Stimulated activated CD8-positive, alpha-beta memory T cell treated with anti-CD3 and anti-CD28 coated beads, Interleukin-4, amount 100 ng/mL, for 24 hours (primary cell): ENCODE measurements at places on chromosomes 5 and 9.

- DNase-seq, result no peak
These were observed 7.6 kb upstream of the PRRC2B start for GRCh38 chr9:131386281-131386680.

DNA sequence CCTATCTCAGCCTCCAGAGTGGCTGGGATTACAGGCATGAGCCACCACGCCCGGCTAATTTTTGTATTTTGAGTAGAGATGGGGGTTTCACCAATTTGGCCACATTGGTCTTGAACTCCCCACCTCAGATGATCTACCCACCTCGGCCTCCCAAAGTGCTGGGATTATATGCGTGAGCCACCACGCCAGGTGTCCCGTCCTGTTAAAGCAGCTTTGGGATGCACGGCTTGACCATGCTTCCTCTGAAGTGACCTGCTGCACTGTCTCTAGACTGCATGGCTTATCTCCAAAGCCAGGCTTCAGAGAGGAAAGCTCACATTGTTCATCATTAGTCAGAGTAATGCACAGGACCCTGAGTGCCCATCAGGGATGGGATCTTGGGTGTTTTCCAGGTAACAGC is 45.4 kb downstream of the SEMA4D start:
- DNase-seq, result no peak

DNA sequence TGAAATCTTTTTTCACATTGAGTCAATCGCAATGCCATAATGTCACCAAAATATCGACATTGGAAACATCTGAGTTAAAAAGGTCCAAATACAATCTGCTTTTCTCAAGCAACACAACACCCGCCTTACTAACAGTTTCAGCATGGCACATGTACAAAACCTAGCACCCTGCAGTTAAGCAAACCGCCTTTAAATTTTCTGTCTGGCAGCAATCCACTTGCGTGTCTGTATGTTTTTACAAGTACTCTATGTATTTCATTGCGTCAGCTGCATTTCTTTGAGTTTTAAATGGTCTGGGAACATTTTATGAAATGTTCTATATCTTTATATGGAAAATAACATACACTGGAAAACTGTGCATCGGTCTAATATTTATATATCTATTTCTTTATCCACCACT is 134.6 kb downstream of the DENND1A start:
- DNase-seq, result no peak

DNA sequence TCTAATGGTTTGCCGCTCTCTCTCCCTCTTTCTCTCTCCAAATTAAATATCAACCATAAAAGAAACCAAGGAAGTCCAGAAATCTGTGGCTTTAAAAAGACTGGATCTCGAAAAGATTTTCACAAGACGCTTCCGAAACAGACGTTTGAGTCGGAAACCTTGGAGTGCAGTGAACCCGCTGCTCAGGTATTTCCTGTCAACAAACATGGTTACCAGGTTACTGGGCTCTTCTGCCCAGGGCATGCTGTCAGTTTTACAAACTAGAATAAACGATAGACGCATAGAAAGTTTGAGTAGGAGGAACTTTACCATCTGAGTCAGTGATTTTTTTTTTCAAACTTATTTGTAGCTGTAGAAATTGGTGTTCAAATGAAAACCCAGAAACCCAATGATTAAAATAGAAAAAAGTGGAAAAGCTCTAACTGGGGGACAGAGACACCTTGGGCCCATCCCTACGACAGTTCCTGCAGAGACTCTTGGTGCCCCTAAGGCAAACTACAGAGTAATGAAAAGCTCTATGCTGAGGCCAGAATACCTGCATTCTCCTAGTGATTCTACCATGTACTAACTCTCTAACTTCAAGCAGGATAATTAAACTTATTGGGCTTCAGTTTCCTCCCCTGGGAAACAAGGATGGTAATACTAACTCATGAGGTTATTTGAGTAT is 90.0 kb downstream of the DOCK8 start:
- DNase-seq, result no peak
